ENCODE measurements at places on chromosomes 2 and 18.

DNA sequence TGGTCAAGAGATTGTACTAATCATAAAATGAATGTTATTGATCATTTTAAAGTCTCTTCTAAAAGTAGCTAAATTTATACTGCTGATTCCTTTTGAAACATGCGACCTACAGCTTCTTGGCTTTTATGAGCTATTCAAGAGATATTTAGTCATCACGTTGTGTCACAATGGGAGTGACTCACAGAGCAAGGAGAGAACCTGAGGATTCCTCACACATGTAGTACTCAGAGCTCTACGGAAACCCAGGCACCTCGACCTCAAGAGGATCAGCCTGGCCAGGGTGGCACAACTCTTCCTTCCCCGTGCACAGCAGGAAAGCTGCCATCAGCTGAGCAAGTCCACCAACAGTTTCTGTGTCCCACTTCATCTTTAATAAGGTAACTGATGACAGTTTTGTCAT, at the start of gene DHRS9:
Gene DHRS9 (plus strand): TSS at position 223 of the 400 bp plus-strand sequence. CDS start 12,019 bp downstream, outside the sequence.
- no peak for DNase-seq

- DNase-seq, result no peak
Observed at GRCh38 chr2:118992740-118993391, 50.9 kb downstream of the MARCO start.

DNA sequence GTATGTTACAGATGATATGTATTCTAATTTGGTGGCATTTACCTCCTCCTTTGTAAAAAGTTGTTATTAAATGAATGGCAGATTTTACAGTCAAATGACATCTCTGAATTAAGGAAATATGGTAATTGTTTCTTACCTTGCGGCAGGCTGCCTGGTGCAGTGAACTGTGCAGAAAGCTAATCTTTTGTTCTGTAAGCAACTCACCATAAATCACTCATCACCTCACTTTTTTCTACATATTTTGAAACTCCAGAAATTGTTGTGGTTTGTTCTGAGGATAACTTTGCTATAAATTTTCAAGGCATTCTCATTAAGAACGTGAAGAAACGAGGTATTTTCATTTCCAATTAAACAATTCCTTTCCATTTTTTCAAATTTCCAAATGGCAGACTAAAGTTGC, 52.7 kb downstream of the ST6GAL2 start:
- DNase-seq, result peak; percentile 59

GRCh38 chr2:120793682-120794403, 58.2 kb downstream of the GLI2 start:
- no peak for DNase-seq

GRCh38 chr2:64972876-64973275, 16.3 kb upstream of the SLC1A4 start:
- DNase-seq, result no peak

GRCh38 chr2:96969321-96969720, 17.1 kb downstream of the FAM178B start:
- DNase-seq, result no peak

GRCh38 chr2:194004590-194005206, 1652.3 kb upstream of the SLC39A10 start:
- DNase-seq, result no peak

DNA sequence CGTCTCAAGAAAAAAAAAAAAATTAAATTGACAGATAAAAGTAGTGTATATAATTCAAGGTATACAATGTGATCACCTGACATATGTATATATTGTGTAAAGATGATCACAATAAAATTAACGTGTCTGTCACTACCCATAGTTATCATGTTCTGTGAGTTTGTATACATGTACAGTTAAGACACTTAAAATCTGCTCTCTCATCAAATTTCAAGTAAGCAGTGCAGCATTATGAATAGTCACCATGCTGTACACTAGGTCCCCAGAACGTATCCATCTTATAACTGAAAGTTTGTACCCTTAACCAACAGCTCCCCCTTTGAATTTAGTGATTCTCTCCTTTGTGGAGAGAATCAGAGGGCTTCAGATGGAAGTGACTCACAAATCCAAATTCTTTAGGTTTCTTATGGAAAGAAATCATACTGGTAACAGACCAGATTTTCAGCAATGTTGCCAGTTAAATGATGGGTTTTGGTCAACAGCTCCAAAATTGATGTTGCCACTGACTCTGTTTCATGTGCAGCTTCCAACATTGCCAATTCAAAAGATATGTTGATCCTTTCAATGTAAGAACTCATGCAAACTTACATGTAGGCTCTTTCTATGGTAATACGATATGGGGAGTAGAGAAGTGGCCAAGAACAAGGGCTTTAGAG, 281.5 kb downstream of the AFF3 start:
- DNase-seq, result no peak

DNA sequence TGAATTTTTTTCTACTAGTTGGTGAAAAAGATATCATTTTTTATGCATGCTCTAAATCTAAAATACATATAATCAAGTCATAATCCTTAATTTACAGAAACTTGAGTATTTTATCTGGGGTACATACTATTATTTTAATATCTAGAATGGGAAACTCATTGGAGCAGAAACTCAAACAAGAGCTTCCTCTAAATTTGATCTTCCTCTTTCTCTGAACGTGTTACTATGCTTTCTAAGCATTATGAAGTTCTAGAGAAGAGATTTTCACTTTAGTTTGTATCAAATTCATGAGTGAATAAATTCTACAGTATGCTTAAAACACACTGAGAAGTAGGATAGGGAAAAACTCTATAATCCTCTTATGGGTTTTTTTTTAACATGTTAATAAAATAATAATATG, 20.6 kb upstream of the SLC38A11 start:
- no peak for DNase-seq

GRCh38 chr2:219291910-219292490, 12.8 kb downstream of the DNAJB2 start:
- DNase-seq, result no peak

DNA sequence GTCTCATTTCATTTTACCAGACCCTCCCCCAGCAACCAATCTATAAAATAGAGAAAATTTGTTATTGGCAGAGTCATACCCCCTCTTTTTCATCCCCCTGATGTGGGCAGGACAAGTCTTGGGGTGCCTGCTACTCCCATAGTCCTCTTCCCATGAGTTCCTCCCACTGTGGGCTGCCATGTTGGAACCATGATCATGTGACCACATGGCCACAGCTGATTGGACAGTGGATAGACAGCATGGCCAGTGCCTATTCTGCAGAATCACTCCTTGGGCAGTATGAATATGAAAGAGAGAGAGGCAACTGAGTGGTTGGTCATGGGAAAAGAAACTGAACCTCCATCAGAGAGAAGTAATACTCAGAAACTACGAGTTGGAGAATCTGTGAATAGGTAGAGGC, 84.9 kb downstream of the PDCL3 start:
- no peak for DNase-seq

DNA sequence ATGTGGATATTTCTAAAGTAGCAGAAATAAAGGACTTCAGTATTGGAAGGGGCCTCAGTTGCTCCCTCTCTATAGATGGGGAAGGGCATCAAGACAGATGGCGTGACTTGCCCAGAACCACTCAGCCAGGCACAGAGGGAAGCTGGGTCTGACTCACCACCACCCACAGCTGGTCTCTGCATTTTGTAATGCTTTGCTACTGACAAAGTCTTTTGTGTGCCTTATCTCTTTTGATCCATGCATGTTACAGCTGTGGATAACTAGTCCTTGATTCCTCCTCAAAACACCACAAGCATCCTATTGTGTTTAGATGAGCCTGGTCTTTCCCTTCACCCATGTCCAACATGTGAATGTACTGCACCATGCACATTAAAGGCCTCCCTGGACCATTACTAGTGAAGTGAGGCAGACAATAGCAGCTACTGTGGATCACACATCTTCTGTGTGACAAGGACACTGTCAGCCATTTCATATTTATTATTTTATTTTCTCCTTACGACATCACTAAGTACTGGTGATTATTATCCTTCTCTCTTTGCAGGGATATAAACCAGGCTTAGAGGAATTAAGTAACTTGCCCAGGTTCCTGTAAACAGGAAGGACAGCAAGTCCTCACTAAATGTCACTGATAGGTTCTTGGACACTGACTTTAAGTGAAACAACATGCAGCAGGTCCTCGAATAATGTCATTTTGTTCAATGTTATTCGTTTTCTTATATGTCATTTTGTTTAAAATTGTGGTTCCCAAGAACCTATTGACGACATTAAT, 29.6 kb upstream of the IL37 start:
- no peak for DNase-seq

- DNase-seq, result no peak
Observed at GRCh38 chr2:222522082-222522481, 97.7 kb downstream of the SGPP2 start.

DNA sequence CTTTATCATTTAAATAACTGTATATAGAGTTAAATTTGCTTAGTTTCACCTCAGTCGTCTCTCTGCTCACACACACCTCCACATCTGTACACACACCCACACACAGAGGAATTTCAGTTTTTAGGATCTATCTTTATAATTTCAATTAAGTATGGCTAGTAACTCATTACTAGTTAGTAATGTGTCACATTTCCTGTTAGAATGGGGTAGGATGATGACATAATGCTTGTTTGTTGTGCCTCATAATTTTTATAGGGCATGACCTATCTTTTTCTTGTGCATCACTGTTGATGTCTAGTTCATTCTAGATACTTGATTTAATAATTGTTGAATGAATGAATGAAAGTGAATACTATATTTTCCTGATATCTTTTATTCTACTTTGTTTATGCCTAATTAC, 108.6 kb downstream of the AGPS start:
- DNase-seq, result no peak

DNA sequence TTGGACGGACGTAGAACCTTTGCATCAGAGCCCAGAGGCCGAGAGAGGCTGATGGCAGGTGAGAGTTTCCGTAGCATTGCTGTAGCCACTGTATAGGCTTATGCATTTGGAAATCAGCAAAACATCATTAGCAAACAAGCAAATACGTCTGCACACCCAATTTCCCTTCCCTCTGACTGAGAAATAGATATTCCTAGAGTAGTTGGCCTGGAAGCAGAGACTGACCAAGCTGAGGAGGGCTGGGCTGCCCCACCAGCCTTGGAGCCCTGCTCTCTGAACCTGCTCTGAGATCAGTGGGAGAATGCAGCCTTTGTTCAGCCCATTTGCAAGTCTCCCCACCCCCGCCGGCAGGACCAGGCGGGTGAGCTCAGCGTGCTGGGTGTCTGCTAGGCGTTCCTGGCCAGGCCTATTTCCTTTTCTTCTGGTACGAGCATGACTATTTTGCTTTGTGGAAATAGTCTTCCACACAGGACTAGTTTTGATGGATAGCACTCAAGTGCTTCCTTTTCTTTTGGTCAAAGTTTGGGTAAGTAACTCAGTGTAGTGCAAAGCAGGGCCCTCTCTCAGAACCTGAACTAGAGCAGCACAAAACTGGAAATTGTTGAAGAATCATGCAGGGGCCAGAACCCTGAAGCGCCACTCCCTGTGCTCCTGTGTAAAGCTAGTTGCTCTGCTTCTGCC, 21.9 kb upstream of the RNF149 start:
- DNase-seq, result peak; percentile 93

DNA sequence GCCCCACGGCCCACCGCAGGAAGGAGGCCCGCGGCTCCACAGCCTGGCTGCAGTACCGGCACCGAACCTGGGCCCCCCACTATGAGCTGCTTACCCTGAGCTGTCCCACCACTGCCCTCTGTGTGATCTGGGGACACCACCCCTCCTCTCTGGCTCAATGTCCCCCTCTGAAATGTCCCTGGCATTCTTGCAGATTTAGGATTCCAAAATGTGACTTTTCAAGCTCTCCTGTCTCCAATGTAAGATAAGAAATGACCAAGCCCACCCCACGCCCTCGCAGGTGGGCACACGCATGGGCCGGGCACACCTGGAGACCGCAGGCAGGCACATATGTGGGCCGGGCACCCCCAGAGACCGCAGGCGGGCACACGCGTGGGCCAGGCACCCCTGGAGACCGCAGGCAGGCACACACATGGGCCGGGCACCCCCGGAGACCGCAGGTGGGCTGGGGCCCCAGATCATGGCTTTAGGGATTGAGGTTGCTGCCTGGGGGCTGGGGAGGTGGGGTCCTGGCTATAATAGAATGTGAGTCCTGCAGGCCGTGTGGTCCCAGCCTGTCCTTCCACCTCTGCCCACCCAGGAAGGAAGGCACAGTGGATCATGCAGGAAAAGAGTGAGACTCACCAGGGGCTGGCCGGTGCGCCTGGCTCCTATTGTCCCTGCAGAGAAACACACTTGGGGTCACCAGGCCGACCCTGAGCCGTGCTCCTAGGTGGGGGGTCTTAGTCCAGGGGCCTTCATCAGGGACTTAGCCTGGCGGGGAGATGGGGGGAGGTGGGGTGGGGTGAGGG, 7.2 kb downstream of the PDCD1 start:
- no peak for DNase-seq

DNA sequence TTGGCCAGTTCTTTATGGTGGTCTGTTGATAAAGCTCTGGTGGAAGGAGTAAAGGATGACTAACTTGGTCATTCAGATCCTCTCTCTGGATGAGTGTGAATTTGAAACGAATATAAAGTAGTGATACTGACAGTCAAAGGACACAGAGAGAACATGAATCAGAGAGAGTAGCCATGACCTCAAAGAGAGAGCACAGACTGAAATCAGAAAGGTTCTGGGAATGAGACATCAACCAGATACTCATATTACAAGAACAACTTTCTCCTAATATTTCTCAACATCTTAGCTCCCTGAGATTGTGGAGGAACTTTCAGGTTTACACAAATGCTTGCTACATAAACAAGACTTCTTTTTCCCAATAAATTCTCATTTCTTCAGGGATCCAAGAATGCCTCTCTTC, 849.1 kb upstream of the CHAC2 start:
- no peak for DNase-seq

GRCh38 chr2:71743995-71744675, 290.8 kb downstream of the DYSF start:
- no peak for DNase-seq

- no peak for DNase-seq
Observed at GRCh38 chr2:102367331-102367971, 11.9 kb downstream of the IL18R1 start.

GRCh38 chr18:72833471-72833870, 34.3 kb downstream of the NETO1 start:
- no peak for DNase-seq

- no peak for DNase-seq
Observed at GRCh38 chr2:181839811-181840210, 51.7 kb upstream of the ITPRID2 start.

GRCh38 chr2:167855211-167855610, 392.2 kb downstream of the STK39 start:
- no peak for DNase-seq

GRCh38 chr2:209476367-209477208, 52.7 kb downstream of the MAP2 start:
- peak; percentile 14 for DNase-seq
